ENCODE measurements at places on chromosomes 7 and 10. TPM values are rescaled to one million over a fixed set of nuclear protein-coding genes. Genes with fewer than 3 reads are reported as not detected.
A peak's percentile ranks its signal among the peaks of the same experiment; 100 is the strongest.

Gene SERPINE1
- total RNA-seq = 240 TPM

DNA sequence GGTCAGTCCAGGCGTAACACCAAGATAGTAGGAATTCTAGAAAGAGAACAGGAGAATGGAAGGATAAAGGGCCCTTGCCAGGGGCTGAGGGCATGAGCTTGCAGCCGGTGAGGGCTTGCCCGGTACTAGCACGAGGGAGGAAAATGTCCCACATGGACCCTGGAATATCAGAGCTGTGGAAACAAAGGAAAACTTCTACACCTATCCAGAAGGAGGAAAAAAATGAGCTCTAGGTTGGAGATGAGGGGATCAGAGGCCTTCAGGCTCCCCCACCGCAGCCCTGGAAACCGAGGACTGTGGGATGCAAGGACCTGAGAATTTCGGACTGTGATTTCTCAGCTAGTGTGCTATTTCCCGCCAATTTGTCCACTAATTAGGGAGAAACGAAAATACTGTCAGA lies 22.1 kb downstream of the RAMP3 start:
- DNase-seq = peak; percentile 17

Gene NKX6-2
- total RNA-seq = not detected

DNA sequence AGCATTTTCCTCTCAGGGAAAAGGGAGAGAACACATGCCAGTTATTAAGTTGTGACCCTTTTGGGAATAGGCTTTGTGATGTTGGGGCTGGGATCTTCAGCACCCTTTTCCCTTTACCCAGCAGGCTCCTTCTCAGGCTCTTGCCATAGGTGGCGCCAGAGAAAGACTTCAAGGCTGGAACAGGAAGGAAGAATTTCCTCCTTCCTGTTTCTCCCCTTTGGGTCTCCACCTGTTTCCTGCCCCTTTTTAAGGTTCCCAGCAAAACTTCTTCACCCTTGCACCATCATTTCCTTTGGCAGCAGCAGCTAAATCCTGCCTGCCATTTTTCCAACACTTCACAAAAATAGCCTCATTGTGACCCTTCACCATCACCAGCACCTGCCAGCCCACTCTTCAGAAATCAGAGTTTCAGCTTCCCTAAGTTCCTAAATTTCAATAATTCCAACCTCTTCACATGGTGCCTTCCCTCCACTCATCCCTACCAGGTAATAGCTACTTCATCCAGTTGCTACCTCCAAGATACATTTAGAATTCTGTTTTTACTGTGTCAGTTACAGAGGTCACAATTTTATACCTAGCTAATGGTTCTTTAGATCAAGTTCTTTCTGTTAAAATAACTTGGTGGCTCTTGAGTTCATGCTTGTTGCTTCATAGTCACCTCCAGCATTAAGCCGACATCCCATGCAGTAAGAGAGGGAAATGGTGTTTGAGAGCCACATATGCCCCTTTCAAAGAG lies 22.4 kb upstream of the FOXK1 start:
- no peak for DNase-seq

Gene TSPAN12
- 9.8 TPM for total RNA-seq

- no peak for DNase-seq
Observed at GRCh38 chr7:112462236-112462635, 12.0 kb downstream of the IFRD1 start.
